ENCODE measurements at places on chromosomes 12 and 14.

DNA sequence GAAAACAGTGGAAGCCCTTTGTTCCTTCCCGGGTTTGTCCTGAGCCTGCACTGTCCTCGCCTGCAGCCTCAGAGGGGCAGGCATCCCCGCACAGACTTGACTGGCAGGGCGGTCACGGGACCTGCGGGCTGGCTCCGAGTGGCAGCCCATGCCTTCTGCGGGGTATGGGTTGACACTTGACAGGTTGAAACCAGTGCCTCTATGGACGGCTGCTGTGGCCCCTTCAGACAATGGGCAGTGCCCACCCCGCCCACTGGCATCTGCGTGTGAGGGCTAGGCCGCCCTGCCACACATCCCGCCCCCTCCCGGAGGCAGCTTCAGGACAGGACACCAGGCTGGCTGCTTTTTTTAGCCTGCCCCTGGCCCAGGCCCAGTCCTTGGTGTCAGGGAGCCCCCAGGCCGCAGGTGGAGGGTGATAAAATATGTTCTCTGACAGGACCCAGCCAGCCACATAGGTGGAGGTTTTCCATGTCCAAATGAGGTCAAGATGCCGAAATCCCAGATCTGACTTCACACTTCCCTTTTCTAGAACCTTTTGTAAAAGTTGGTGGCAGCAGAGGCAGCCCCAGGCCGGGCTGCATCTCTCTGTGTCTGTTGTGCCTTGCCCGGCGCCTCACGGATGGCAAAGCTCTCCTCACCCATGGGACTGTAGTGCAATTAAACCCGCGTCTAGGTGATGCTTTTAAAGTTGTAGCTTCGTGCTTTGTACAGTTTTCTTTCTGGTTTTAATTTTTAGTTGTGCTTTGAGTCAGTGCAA lies 10.0 kb downstream of the ANKRD9 start:
- DNase-seq: no peak

DNA sequence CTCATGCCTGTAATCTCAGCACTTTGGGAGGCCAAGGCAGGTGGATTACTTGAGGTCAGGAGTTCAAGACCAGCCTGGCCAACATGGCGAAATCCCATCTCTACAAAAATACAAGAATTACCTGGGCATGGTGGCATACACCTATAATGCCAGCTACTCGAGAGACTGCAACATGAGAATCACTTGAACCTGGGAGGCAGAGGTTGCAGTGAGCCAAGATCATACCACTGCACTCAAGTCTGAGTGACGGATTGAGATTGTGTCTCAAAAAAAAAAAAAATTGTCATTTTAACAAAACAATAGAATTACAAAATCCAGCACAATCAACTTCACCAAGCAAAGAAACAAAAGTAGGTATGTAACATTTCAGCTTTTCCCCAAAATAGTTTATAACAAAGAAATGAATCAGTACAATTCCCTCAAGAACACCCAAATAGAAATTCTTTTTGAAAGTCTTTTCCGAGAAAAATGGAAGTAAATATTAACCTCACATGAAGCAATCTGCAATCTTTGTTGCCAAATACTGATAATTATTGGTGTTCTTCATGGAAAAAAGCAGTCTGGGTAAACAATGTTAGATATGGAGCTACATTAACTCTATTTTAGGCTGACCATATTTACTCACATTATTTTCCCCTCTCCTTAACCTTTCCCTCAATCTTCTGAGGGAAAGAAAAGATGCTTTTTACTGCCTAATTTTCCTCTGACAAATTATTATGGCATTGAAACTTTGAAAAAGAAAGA lies 165.9 kb upstream of the ATF7IP start:
- no peak for DNase-seq

GRCh38 chr14:80310938-80311750 lies 99.8 kb upstream of the DIO2 start:
- DNase-seq: no peak

DNA sequence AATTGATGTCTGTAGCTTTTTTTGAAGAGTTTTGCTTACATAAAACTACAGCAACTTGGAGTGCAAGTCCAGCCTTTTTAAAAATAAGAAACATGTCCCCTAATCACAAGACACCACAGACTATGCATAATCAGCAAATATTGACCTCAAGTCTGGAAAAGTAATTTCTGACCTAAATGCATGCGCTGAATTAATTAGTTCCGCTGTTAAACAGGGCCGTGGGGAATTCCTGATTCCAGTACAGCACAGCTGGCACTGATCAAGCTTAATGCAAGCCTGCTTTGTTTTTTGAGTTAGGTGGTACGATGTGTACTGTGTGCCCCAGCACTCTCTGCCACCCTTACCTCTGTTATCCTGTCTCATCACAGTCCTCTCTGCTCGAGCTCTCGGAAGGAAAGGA lies 9.2 kb downstream of the MLH3 start:
- DNase-seq: peak; percentile 72

DNA sequence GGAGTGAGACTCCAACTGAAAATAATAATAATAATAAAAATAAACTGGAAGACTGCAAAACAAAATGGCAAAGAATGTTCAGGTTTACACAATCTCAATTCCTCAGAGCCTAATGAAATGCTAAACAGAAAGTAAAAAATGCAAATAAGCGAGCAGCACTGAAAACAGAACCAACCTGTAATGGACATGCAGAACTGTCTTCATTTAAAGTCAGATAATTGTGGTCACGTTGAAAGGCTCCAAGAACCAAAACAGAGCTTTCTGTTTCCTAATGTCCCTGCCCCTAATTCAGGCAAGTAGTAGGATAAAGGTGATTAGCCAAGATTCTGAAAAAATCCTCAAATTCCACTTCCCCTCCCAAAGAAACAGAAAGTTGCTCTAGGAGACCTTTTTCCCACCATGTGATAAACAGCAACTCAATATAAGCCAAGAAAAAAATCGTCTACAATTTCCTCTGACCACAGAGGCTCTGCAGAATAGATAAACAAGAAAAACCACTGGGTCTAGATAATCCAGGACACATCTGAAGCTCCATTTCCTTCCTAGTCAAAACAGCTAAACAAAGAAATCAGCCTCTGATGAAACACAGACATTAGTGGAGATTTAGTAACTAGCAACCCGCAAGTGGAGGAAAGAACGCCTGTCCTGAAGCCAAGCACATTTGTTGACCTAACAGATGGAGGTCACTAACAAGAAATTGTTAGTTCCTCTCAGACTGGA lies 3.0 kb downstream of the MIS18BP1 start:
- DNase-seq: no peak

DNA sequence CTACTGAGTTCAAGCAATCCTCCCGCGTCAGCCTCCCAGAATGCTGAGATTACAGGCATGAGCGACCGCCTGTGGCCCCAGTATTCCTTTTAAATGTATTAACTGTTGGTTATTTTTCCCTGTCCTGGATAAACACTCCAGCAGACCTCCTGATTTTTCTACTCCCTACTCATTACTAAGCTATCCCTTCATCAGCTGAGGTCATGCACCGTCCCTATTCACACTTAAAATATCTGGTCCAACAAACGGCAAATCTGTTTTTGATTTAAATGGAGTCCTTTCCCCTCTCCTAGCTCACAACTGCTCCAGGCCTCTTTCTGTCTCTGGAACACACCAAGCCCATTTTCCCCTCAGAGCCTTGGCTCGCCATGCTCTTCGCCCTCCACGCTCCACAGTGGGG lies 1003.3 kb upstream of the TMEM132C start:
- no peak for DNase-seq

DNA sequence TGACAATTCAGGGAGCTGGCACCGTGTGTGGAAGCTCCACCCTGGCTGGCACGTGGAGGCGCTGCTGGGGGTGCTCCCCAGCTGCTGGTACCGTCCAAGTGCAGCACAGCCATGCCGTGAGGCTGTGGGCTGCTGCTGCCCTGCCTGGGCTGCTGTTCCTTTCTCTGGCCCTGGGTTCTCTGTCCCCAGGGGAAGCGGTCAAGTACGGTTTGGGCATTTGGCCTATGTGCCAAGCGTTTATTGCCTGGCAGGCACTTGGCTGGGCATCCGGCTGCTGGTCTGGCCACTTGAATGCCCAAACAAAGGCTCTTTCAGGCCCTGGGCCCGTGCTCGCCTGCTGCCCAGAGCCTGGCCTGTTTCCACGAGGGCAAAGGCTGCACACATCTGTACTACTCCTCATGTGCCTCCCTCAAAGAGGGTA lies 39.6 kb downstream of the RHOF start:
- no peak for DNase-seq
